ENCODE measurements at places on chromosomes 3 and 15.

GRCh38 chr15:75920079-75920478, 16.4 kb downstream of the FBXO22 start:
- DNase-seq: no peak

DNA sequence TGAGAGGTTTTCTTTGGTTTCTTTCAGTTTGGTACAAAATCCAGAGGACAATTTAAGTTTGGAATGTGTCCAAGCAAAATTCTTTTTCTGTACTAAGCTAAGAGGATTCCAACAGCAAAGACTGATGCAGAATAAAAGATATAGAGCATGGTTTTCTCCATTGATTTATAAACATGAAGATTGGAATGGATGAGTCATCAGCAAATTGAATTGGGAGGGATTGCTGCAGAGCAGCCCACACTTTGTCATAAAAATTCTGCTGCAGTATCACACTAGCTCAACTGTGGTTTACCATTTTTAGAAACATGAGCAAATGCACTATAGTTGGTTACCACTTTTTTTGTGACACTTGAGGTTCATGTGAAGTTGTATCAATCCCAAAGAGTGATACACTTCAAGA, 16.1 kb upstream of the LARP6 start:
- DNase-seq: no peak

- DNase-seq: no peak
Observed at GRCh38 chr3:53754325-53754724, 91.9 kb downstream of the CHDH start.

- DNase-seq: no peak
Observed at GRCh38 chr15:23690015-23690414, 2.9 kb upstream of the NDN start.

- DNase-seq: no peak
Observed at GRCh38 chr3:115113367-115113766, 33.7 kb downstream of the ZBTB20 start.

GRCh38 chr3:175338775-175339535, 479.8 kb downstream of the NAALADL2 start:
- DNase-seq: no peak

GRCh38 chr3:194561306-194561974, 71.8 kb downstream of the TMEM44 start:
- peak; percentile 79 for DNase-seq

- DNase-seq: no peak
Observed at GRCh38 chr3:99761415-99762165, 56.1 kb upstream of the CMSS1 start.

DNA sequence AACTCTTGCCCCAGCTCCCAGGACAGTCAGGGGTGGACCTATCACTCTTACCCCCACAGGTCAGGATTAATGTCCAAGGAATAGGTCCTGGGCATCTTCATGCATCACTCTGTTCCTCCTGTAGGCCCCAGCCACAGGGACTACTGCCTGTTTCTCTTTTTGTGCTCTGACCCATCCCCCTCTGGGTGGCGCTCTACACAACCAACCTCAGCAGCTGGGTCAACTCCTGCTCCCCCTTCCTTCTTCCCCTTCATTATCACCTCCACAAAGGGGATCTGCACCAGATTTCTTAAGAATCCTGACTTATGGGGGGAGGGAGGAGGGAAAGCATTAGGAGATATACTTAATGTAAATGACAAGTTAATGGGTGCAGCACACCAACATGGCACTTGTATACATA, 12.2 kb upstream of the TRANK1 start:
- DNase-seq: no peak

- no peak for DNase-seq
Observed at GRCh38 chr3:112001526-112001925, 2.8 kb downstream of the TAGLN3 start.

DNA sequence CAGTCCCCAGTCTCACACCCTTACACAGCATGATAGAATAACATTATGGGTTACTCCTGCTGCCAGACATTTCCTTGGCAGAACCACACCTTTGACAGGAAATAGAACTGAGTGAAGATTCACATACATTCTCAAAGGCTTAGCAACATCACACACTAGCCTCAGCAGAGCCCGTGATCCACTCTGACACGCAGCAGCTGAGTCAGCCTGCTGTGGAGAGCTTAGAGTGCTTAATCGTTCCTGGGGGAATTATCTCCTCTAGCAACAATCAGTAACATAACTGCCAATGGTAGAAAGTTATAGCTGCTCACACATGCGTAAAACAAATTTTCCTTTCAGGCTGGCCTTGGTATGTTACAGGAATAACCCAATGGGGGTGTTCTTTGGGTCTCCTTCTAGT, 382.1 kb downstream of the GAP43 start:
- DNase-seq: no peak

DNA sequence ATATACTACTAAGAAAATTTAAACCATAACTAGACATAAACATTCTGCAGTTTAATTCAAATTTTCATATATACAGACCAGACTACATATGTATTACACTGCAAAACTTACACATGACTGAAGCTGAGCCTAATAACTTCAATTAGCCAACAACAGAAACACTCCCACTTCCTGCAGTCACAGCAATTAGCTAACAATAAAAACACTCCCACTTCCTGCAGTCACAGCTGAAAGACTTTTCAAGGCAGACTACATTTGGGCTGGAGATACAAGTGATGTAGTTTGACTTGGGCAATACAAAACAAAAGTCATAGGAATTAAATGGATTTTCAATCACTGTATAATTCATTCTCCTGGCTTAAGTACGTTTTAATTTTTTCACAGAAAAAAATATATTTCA, 10.3 kb downstream of the TM2D3 start:
- DNase-seq: peak; percentile 76

- no peak for DNase-seq
Observed at GRCh38 chr3:42056840-42057239, 34.3 kb upstream of the TRAK1 start.

DNA sequence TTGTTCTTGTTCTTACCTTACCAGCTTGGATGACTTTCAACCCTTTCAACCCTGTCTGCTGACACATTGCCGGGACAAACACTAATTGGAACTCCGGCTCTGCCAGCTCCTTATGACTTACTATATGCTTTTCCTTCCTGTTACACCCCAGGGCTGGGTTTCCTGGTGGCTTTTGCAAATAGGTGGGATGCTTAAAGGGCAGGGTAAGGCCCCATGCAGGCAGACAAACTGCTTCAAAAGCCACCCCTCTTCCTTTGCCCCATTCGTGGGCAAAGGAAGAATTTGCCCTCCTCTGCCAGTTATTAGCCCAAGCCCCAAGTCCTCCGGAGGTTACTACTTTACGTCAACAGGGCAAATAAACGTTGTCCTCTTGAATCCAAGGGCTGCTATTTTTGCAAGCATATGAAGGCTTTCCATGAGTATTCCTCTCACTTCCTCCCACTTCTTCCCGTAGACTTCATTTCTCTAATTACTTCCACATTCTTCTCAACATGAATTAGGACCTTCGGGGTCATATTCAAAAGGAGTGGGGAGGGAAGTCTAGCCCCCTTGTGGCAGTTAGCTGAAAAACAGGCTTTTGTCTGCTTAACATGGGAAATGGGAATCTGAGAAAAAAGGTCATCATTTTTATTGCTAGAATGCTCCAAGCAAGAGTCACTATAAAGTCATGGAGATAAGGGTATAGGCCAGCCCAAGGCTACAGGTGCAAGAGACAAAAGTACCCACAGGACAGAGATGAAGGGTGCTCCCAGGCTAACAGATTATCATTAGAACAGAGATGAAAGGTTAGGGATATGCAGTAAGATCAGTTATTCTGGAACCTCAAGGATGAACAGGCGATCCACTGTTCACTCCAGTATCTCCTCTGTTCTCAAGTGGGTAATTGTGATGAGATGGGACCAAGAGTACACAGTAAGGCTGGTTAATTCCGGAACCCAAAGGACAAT, 56.3 kb upstream of the FSTL1 start:
- peak; percentile 64 for DNase-seq

- no peak for DNase-seq
Observed at GRCh38 chr15:77749236-77749997, 116.7 kb upstream of the LINGO1 start.

DNA sequence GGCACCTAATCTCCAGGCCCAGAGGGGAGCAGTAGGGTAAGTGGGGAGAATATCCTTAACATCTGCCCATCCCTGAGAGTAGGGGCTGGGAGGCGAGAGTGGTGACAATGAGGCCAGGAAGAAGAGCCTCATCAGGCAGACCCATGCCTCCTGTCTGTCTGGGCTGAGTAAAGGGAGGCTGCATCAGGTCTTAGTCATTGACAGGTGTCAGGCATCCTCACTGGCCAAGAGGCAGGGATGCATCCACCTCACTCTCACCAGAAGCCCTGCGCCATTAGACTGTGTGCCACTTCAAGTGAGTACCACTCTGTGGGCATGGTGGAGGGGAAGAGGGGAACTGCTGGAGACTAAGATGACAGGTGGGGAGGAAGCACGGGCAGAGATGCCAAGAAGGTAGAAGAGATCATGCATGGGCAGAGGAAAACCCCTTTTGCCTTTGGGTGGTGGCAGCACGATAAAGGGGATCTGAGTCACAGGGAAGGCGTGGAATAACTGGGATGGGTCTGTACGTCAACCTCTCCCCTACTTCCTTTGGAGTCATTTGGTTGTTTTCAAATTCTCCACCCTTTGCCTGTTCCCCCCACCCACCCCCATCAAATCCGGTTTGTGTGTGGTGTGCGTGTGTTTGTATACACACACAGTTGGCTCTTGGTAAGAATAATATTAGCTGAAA, 14.1 kb downstream of the ANAPC13 start:
- no peak for DNase-seq

DNA sequence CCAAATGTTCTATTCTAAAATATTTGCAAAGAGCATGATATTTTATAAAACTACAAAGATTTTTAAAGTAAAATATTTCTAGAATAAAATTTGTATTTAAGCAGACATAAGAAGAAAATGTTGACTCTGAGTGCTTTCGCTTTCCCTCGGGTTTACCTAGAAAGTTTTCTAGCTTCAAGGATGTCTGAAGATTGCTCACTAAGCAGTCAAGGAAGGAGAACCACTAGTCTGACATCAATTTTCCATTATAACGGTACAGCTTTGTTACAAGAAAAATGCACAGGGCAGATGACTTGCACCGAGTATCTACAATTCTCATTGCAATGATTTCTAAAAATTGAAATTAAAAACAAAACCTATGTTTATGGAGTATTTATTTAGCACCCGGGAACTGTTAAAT, 14.2 kb downstream of the GPR15 start:
- no peak for DNase-seq

DNA sequence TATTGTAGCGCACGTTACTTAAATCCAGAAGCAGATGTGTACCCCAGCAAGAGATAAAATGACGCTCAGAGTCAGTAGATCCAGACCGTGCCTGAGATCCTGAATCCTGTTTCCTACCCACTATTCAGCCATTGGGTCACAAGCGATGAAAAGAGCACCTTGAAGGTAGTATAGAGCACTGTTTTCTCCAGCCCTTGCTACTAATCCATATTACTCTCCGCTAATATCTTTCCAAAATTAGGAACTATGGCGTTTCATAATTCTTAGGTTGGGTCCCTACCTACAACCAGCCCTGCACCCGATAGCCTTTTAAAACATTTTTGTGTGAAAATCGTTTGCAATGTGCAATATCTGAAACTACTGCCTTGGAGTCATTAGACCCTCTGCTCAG, 596 bp downstream of the BTD start:
- no peak for DNase-seq

GRCh38 chr3:107035176-107035575, 342.1 kb upstream of the CCDC54 start:
- no peak for DNase-seq

DNA sequence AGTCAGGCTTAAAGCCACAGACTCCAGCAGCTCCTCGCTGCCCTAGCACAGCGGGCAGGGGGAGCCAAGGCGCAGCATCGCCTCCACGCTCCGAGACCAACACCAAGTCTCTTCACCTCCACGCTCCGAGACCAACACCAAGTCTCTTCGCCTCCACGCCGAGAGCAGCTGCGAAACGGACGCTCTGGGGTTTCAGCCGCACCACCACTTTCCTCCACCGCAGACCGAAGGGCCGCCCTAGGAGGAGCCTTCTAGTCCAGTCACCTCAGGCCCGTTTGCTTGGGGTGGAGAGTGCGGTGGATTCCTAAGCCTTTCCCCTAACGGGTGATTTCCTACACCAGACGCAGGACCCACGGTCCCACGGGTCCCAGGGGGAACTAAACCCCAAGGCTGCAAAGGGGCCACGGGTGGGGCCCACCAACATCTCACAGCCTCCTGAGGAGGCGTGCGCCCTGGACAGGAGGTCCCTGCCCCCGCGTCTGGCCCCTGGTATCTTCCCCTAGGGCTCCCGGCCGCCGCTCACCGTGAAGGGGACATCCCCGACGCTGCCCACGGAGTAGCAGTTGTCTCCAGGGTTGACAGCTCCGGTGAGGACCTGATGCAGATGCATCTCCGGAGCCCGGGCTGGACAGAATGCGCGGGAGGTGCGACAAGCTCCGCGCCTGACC, 501 bp downstream of the DMXL2 start:
- DNase-seq: peak; percentile 88

DNA sequence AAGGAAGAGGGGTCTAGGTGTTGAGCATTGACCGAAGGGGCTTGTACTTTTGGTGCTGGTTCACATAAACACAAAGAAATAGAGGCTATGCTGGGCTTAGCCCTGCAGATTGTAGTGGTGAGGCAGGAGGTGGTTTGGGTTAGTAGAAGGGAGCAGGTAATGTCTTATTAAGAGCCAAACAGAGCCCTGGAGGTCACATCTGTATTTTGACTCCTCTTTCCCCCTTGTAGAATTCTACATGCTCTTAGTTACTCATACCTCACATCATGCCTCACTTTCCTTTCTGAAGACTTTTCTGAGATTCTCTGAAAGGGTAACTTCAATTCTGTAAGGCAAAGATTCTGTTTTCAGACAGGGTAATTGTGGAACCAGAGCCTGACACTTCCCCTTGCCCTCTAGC, 16.1 kb upstream of the ZNF80 start:
- no peak for DNase-seq

DNA sequence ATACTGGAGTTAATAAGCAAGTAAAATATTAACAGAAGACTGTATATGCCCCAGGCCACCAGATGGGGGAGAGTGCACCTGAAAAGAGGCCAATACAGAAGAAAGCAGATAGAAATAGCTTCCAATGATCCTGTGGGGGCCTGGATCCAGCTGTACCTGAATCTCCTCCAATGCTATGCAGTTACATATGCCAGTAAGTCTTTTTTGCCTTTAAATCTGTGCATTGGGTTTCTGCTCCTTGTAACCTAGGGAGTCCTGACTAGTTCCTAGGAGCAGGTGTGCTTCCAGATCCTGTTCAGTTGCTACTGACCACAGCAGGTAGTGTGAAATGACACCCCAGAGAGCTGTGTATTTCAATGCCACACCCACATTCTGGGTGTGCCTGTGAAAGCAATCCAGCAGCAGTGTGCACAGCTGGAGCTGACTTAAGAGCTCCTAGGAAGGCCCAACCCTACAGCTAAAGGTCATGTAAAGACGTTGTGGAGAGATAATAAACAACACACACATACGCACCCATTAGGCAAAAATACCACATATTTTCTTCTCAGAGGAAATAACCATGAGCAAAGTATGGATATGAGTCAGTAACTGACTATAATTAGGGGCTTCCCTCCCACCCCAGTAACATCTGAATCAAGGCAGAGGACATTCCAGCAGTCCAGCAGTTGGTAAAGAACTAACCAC, 62.2 kb upstream of the AKAP13 start:
- DNase-seq: peak; percentile 82
